Testis (tissue), 5 donors: ENCODE measurements at places on chromosomes 3 and 15. TPM values are rescaled to one million over a fixed set of nuclear protein-coding genes. Genes with fewer than 3 reads are reported as not detected.

WNT7A gene
- total RNA-seq, result 1.1 TPM

FOXB1 gene
- 0.56 TPM for total RNA-seq

GOLGA6L24 gene
- 6.6 TPM for total RNA-seq

IP6K2 gene
- total RNA-seq, result 148 TPM

GATA2 gene
- total RNA-seq, result 13.5 TPM

DNA sequence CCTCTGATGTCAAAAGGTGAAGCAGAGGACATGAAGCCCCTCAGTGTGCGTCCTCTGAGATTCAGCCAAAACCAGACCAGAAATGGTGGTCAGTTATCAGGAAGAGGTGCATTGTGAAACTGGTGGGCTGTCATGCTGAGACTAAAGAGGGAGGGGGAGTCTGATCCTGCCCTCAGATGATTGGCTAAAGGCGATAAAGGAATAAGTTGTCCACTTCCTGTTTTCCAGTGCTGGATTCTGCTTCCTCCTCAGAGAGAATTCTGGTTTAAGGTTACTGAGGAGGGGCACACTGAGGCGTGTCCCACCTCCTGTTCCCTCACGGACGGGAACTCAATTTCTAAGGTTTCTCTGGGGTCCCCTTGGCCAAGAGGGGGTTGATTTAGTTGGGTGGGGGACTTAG, 97.0 kb upstream of the UBE3A start:
- H3K27me3 ChIP-seq, result no peaks in the 10 kb centered on the region
- no peaks in the 10 kb centered on the region for H3K4me1 ChIP-seq
- DNase-seq, result no peak
- no peak overlapping the region for H3K27ac ChIP-seq

DNA sequence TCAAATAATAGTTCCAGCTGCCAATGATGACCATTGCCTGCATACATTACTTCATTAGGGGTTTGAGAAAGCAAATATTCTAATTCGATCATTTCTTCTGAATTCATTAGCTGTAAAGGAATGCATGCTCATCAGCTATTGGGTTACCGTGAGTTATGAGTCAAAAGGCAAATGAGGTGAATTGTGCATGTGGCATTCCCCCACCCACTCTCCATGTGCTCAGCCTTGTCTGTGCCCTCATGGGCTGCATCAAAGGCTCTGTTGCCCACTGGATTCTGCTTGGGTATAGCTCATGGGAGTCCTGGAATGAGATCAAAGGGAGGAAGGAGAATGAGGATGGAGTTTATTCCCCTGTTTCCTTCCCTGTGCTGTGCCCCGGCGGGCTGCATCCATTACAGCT, 99.3 kb upstream of the CHRNA7 start:
- no peak overlapping the region for H3K4me3 ChIP-seq
- H3K36me3 ChIP-seq, result no peaks in the 10 kb centered on the region
- H3K4me1 ChIP-seq, result no peaks in the 10 kb centered on the region
- DNase-seq, result no peak
- H3K27ac ChIP-seq, result no peak overlapping the region

DNA sequence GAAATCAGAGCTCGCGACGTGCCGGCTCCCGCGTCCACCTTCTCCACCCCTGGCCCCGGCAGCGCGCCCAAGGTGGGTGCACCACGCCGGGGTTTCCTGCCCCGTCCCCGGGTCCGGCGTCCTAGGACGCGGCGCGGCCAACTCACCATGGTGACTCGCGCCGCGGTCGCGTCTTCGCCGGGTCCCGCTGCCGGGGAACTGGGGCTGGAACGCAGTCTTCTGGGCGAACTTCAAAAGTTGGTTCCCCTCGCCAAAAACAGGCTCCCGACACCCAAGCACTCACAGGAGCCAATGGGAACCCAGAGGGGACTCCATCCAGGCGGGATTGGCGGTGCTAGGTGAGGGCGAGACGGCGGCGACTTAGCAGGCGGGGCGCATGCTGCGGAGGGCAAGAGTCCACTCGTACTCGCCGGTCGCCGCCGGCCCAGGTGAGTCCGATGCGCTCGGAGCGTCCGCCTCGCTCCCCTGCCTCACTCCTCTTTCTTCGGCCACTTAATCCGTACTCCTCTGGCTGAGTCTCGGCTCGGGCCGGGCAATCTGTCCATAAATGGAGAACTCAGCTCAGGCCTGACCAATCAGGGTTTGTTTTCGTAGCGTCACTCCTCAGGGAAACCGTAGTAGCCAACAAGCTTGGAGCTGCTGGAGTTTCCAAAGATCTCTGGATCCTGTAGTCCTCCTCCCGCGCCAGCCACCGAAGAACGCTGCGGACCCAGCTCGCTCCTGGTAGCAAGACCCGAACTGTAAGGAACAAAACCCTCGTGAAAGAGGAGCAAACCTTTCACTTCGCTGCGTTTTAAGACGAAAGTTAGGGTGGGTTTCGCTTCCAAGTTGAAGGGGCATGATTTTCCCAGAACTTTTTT, at the start of gene MYO1E:
TSS of gene MYO1E (minus strand) at position 520 of the 860 bp plus-strand sequence. CDS start at position 149, 371 bp downstream.
- peak within 1 kb of the TSS; percentile 85 for H3K4me3 ChIP-seq
- H3K27ac ChIP-seq, result peak within 1 kb of the TSS; percentile 93
- H3K4me1 ChIP-seq, result no peaks in the 10 kb centered on the region
- no peaks in the 10 kb centered on the region for H3K27me3 ChIP-seq
- DNase-seq, result peak; percentile 97

DNA sequence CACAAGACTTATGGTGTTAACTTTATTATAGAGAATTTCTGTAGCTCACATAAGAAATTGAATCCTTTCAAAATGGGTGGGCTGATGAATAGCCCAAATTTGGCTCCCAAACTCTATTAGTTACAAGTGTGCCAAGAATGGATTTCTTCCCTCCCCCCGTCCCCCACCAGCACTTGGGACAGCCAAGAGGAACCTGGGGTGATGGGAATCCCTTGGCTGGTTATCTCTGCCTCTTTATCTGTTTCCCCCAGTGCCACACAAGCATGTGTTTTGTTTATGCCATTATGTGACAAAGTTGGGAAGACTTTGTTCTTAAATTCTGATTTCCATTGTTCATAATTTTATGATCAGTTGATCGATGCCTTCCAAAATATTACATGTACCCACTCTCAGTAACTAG, 28.3 kb downstream of the CMSS1 start:
- no peak overlapping the region for H3K4me3 ChIP-seq
- H3K36me3 ChIP-seq, result no peaks in the 10 kb centered on the region
- peaks cover 3% of the 10 kb centered on the region for H3K4me1 ChIP-seq
- H3K27ac ChIP-seq, result peak overlapping the region; percentile 20
- H3K27me3 ChIP-seq, result no peaks in the 10 kb centered on the region
- no peak for DNase-seq

GRCh38 chr3:31833391-31834190, 147.5 kb downstream of the OSBPL10 start:
- H3K36me3 ChIP-seq, result no peaks in the 10 kb centered on the region
- no peak for DNase-seq
- peaks cover 4% of the 10 kb centered on the region for H3K4me1 ChIP-seq
- no peak overlapping the region for H3K4me3 ChIP-seq
- H3K27ac ChIP-seq, result no peak overlapping the region
- H3K27me3 ChIP-seq, result no peaks in the 10 kb centered on the region

- no peaks in the 10 kb centered on the region for H3K36me3 ChIP-seq
- no peak overlapping the region for H3K27ac ChIP-seq
- H3K27me3 ChIP-seq, result no peaks in the 10 kb centered on the region
- H3K4me3 ChIP-seq, result no peak overlapping the region
- DNase-seq, result no peak
Observed at GRCh38 chr3:119783883-119784282, 2.0 kb downstream of the NR1I2 start.
